Stimulated activated naive CD8-positive, alpha-beta T cell treated with anti-CD3 and anti-CD28 coated beads, Interleukin-15, Interleukin-2, amounts not matched to agents 100 U/mL and 50 U/mL, for 24 hours (primary cell): ENCODE measurements at places on chromosomes 2 and 18.

DNA sequence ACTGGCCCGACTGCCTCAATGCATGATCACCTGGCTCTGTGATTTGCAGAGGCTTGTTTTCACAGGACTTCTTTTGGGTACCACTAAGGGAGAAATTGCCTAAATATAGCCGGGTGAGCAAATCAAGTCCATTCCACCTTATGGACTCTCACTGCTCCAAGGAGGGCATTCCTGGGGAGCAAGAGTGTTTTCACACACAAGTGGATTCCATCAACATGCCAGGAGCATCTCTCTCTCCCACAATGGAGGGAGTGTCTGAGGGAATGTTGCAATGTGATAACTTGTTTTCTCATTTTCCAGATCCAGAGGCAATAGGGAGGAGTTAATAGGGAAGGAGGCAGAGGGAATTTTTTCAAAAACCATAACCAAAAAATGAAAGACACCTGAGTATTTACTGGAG, 250.7 kb downstream of the SATB2 start:
- DNase-seq = no peak

DNA sequence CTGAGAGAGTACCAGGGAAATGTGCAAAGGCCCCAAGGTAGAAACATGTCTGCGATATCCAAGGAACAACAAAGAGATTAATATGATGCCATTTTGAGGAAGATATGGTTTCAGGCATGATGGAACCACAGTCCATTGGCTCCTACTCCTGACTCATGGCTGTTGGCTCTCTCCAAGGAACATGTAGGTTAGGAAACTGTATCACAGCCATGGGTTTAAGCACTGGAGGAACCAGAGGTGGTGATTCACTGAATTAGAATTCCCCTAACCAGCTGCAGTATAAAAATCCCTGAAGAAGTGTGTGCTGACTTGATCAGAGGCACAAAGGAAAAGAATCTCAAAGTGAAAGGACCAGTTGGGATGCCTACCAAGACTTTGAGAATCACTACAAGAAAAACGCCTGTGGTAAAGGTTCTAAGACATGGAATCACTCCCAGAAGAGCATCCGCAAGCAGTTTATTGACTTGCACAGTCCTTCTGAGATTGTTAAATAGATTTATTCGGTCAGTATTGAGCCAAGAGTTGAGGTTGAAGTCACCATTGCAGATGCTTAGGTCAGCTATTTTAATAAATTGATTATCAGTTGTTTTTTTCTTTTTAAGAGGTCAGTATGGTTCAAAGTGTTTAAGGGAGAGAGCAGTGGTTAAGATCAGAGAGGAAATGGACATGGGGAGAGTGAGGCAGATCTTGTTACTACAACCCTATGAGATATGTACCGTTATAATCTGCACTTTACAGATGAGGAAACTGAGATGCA, 110.7 kb upstream of the OTX1 start:
- DNase-seq = no peak

DNA sequence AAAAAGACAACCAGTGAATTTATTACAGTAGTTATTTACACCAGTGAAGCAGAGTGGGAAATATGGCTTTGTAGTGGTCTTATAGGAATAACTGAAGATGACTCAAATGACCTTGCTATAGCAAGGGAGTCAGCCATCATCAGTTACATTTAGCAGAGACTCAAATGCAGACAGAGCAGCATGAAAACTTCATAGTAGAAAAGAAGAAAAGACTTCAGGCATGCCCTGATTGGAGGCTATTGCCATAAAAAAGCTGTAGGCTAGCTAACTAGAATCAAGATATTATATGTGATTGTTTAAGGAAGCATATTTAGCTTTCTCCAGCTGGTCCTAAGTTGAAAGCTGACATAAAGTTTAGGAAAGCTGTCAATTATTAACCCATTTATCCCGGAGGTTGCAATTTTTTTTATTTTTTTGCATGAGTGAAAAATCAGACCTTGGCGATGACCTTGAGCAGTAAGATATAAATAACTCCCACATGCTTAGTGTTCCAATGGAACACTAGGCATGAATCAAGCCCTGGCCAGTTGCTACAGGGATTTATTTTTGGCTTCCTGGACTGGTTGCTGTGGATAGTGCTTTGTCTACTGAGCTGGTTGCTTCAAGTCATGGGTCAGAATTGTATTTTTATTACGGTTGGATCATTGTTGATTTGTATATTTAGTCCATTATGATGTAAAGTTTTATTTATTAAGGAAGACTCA, 675.6 kb upstream of the VRK2 start:
- no peak for DNase-seq

DNA sequence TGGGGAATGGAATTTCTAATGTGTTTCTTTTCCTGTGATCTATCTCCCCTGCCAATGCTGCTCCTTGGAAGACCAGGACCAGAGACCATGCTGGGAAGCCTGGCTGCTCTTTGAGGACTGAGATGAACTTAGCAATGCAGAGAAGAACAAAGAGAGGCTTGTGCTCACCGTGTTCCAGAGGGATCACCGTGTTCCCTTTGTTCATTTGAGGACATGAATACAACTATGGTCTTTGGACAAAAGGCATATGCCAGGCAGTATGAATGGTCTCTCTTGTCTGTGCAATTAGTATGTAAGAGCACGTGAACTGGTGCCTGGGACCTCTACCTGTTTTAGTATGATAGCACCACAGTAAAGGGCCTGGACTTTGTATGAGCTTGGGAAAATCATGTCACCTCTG, 139.9 kb downstream of the TDRD15 start:
- no peak for DNase-seq

DNA sequence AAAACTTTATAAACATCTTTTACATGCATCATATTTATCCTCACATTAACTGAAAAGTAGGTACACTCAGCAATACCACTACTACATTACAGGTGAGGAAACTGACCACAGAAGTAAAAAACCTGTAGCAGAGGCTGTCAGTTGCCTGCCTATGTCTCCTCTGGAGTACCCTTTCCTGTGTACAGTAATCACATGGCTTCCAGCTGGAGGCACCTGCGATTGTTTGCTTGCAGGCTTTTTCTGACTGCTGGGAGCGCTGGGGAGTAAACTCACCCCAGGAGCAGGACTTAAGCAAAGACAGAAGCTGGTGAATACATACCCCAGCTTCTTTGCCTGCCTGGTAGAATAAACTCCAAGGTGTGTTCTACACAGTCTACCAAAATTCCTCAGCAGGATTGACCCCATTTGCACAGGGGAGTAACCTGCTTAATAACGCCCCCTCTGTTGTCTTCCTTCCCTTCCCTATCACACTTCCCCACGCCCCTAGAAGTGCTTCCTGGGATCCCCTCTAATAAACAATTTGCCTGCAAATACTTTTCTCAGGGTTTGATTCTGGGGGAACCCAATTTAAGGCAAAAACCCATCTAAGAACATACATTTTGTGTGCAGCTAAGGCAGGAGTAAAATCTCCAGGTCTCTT, 138.9 kb downstream of the PTH2R start:
- no peak for DNase-seq

- no peak for DNase-seq
Observed at GRCh38 chr2:98886066-98886554, 49.9 kb downstream of the CRACDL start.

GRCh38 chr2:239826376-239826775, 198.8 kb downstream of the NDUFA10 start:
- DNase-seq = no peak

DNA sequence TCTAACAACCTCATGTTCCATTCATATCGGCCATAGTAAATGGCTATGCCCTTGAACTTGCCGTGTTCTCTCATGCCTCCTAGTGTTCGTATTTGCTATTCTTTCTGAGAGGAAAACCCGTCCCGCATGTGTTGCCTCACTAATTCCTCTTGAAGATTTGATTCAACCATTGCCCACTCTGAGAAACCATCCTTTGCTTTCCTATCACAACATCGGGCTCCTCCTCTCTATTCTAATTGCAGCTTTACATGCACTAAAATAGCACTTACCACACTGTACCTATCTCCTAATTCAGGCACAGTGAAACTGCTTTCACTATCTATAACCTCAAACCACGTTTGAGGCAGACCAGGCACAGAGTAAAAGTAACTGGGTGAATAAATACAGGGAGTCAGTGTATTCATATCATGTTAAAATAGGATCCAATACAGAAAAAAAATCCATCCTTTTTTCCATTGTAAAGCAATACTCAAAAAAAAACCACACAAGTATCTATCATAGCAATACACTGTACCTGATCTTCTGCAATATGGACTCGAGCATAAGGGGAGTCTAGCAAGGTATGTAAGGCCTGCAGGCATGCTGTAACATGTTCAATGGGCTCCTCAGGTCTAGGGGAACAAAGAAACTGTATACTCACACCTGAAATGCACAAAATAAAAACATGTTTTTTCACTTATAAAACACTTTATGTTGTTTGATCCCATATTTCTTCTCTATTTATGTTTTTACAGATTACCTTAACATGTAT, 39.0 kb upstream of the STRN start:
- peak; percentile 17 for DNase-seq

DNA sequence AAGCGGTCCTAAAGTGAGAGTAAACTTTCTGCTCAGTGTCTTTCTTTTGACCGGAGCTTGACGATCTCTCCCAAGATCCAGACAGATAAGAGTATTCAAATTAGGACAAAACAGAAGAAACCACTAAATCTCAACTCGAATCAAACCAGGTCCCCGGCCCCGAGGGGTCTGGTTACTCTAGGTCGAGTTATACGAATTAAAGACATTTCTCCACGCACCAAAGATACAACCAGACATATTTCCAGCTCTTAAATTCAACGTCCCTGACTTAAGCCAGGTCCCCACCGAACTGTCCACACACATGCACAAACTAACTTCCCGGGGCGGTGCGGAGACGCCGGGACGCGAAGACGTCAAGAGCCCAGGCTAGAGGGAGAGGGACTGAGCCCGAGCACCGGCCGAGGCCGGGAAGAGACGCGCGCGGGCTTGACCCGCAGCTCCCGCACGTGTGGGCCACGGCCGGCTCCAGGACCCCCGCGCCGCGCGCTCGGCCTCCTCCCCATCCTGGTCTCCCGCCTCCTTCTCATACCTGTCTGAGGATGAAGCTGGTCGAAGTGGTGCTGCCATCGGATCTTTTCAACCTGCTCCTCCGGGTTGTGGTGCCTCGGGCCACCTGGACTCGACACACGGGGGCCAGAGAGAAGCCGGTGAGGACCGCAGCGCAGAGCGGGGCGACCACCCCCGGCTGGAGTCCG, 896 bp downstream of the CACNB4 start:
- DNase-seq = peak; percentile 6

- DNase-seq = peak; percentile 26
Observed at GRCh38 chr2:134676960-134677359, 41.8 kb downstream of the TMEM163 start.

DNA sequence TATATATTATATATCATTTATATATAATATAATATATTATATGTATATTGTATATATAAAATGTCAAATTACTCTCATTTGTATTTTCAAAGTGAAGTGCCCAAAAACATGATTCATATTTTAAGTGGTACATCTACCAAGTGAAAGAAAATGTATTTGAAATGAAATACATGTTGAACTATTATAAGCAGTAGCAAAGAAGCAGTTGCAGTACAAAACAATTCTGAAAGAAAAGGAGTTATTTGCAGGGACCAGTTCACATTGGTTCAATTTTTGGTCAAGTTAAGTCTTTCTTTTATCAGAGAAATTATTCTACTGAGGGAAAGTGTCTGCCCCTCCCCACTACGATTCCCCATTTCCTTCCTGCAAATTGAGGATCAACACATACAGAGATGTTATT, 51.9 kb downstream of the APLF start:
- DNase-seq = no peak

DNA sequence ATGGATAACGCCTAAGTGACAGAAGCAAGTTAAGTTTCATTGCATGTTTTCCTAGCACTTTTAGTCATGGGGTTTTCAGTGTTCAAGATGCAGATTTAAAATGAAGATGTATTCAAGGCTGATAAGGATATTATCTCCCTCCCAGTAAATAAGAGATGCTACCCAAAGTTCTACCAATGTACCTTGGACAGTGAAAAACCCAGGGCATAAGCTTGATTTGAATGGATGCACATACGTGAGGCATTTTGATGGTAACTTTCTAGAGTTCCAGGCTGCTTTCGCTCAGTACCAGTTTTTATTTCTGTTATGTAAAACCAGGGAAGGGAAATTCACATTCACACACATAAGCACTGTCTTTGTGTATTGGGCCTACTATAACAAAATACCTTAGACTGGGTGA, 90.3 kb downstream of the STK39 start:
- DNase-seq = no peak
